ENCODE measurements at places on chromosomes 5 and 9.

- no peak for DNase-seq
Observed at GRCh38 chr5:53343187-53343586, 137.2 kb upstream of the FST start.

GRCh38 chr9:135123126-135123772 lies 35.8 kb downstream of the OLFM1 start:
- no peak for DNase-seq

DNA sequence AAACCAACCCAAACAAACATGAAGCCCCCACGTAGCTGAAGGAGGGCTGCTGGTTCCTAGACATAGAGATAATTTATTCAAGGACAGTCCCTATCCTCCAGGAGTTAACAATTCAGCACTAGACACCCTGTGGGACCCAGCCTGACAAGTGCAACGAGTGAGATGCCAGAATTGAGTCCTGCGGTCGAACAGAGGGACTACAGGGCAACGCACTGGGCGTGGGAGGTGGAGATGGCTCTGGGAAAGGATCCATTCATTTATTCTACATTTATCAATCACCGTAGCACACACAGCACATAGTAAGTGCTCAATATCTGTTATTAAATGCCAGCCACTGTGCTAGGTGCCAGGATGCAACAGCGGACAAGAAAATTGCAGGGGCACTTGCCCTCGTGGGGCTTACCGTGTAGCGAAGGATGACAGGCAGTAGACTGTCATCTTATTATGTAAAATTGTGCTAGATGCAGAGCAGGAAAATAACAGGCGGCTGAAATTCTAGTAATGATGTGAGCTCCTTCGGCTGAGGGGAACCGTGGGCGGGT lies 855 bp upstream of the ARHGAP26 start:
- peak; percentile 67 for DNase-seq

DNA sequence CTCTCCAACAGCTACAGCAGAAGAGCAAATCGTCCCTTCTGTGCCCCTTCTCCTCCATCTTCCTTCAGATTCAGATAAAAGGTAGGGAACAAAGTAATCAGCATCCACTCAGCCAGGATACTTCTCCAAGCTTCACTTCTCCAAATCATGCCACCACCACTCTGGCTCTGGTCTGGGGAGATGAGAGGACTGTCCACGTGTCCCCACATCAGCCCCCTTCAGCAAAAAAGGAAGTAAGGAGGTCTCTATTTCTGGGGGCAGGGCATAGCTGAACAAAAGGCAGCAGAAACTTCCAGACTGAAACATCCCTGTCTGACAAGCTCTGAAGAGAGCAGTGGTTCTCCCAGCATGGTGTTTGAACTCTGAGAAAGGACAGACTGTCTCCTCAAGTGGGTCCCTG lies 116.9 kb downstream of the C5orf15 start:
- DNase-seq: no peak

DNA sequence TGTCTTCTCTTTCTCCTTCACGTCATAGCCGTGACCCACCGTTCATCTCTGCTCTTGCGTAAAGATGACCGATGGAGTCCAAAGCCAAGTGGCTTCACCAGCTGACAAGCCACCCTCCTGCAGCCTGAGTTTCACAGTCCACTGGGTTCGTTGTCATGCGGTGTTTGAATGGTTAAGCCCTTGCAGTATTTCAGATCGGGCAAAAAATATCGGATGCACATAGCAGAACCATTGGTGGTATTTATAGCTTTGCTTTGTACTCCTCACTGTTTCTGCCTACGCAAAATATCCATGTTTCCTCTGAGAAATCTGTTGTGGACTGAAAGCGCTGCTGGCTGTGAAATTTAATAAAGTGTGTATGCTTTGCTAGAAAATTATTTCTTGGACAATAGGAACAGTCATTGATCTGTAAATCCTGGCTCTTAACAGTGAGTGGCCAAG lies 34.5 kb upstream of the NCS1 start:
- DNase-seq: no peak

DNA sequence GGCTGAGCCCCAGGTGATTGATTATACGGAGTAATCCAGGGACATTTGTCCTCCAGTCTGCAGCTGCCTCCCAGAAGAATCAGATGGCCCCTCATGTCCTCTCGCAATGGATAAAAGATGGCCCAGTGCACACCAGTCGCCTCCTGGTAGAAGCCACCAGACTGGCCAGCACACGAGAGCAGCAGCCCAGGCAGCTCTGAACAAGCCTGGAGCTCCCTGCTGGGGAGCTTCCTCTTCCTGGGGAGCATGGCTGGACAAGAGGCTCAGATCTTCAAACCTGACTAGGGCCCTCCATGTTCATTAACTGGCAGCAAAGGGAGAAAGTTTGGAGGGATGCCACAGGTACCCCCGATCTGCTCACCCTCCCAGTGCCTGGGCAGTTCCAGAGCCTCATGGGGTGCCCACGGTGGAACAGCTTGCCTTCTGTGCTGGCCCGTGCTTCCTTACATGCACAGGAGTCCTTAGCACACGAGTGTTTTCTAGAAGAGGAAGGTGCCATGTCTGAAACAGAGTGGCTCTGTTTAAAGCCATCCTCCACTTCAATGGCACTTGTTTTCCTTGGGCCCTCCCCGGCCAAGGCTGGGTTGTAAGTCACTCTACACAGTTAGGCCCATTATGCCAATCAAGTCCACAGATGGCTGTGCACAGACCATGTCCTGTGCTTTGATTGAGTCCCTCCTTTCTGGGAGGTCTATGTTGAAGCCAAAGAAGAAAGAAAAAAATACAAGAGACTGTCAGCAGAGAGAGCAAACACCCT lies 75.6 kb downstream of the PRRT1B start:
- no peak for DNase-seq

- DNase-seq: no peak
Observed at GRCh38 chr9:89247431-89248353, 63.3 kb upstream of the CKS2 start.

DNA sequence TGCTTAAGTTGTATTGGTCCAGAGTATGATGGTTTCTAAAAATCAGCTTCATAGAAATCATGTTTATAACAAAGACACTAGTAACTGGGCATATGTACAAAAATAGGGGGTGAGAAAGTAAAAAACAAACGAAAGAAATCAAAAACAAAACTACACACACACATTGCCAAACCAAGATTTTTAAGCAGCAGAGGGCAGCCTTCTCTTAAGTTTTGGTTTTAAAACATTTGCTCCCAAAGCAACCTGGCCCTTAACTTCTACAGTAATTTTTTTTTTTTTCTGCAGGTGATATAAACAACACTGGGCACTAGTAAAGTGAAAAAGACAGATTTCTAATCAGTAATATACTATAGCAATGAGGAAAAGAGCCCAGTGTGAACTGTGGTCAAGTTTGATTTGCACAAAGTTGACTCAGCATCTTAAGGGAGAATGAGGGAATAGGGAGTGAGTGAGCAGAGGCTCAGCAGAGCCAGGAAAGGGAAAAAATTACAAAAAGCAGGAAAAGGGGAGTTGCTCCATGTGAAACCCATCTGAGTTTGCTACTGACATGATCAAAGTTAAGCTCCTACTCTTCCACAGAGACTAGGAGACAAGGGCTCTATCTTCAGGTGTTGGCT lies 13.4 kb upstream of the GAPT start:
- no peak for DNase-seq

- DNase-seq: no peak
Observed at GRCh38 chr5:127834094-127834531, 130.9 kb downstream of the CCDC192 start.

DNA sequence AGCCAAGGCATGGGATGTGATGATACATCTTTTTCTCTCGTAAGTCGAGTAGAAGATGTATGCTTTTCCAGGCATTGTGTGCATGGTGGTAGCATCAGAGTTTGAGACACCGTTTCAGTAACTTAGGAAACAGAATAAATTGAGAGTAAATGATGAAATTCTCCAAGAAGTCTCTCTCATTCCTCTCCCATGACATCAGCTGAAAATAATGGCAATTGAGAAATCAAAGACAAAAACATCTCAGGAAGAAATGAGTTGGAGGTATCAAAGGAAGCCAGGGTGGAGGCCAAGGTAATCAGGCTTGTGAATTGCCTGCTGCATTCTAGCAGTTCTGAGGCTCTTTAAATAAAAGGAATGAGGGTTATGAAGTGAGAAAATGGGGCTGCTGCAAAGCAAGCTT lies 53.9 kb downstream of the SGCD start:
- no peak for DNase-seq

- DNase-seq: no peak
Observed at GRCh38 chr9:11347437-11347836, 734.6 kb upstream of the PTPRD start.

DNA sequence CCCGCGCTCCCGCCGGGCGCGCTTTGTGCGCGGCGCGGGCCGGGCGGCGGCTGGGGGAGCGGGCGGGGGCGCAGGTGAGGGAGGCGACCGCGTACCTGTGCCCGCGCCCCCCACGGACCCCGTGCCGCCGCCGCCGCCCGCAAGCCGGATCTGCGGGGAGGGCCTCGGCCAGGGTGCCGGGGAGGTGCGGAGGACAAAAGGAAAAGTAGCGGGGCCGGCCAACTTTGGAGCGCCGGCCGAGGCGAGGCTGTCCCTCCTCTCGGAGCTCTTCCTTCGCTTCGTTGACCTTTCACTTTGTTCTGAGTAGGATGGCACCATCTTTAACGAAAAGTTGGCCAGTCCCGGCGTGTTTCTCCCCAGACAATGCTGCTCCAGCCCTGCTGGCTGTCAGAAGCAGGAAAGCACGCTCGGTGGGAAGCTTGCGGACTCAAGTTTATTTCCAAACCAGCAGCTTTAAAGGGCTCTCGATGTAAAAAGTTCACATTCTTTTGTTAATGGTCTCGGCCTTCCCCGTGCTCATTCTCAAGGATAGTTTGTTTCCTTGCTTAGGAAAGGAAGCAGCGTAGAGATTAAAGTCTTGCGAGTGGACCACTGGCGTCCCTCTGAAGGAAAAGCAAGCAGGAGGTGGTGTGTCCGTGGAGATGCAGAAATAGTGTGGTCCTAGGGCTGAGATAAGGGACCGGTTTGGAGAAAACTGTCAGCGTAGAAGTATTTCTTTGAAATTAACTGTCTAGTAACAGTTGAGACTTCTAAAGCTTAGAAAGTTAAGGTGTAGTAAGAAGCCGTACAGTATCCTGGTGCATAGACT lies 639 bp downstream of the EHMT1 start:
- peak; percentile 31 for DNase-seq

DNA sequence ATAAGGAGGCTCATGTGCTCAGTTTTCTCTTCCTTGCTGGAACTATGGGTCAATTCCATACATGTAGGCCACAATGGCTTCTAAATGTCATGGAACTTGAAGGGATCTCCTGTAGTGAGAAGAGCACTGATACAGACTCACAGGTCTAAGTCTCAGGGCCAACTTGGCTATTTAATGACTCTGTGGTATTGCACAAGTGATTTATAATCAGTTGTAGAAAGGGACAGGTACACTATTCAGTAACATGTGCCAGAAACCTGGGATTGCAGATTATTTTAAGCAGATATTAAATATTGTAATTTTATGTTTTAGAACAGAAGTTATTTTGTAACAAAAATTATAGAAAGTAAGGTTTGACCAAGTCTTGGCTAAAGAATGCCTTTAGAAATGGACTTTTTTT lies 241.5 kb upstream of the PIK3R1 start:
- DNase-seq: no peak

GRCh38 chr5:133353741-133354140 lies 258.6 kb downstream of the FSTL4 start:
- no peak for DNase-seq

DNA sequence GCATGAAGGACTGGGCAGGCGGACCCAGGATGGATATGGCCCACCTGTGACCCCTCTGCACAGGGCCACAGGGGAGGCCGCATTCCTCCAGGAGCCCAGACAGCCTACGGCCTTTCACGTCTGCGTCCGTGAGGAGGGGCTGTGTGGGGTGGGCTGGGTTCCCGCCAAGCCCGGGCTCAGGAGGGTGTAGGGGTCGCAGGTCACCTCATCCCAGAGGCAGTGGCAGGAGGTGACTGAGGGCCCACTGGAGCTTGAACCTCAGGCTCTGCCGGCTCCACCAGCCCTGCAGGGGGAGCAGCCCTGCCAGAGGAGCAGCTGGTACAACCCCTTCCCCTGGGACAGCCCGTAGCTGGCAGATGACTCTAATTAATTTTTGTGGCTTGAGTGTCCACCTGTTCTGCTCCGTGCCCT lies 40.7 kb upstream of the CACNA1B start:
- DNase-seq: no peak

DNA sequence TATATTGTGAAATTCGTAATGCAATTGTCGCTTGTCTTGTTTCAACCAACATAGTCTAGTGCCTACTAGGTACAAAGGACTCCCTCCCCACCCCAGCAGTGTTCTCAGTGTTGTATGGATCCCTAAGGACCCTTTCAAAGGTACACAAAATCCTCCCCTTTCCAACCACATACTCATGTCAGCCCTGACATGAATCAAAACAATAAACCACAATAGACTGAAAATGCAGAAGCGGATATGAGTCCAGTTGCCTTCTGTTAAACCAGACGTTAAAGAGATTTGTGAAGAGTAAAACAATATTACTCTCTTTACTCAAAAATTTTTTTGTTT lies 82.4 kb upstream of the IFNK start:
- DNase-seq: peak; percentile 41

GRCh38 chr5:166401391-166401790 lies 1890.1 kb upstream of the WWC1 start:
- DNase-seq: no peak

DNA sequence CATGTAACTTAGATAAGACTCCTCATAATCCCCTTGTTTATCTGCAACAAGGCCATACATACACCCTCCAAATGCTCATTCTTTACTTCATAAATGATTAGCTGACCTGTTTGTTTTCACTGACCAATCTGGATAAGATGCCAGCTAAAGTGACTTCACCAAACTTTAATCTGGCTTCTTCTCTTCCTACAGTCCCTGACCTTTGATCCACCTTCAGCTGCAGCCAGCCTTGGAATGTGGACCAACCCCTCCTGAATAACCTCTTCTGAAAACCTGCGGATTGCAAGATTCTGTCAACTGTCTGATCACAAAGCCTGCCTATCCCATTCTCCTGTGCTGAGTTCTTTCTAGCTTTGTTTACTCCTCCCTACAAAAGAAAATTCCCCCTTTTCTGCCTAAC lies 476.8 kb downstream of the LRRC70 start:
- no peak for DNase-seq

DNA sequence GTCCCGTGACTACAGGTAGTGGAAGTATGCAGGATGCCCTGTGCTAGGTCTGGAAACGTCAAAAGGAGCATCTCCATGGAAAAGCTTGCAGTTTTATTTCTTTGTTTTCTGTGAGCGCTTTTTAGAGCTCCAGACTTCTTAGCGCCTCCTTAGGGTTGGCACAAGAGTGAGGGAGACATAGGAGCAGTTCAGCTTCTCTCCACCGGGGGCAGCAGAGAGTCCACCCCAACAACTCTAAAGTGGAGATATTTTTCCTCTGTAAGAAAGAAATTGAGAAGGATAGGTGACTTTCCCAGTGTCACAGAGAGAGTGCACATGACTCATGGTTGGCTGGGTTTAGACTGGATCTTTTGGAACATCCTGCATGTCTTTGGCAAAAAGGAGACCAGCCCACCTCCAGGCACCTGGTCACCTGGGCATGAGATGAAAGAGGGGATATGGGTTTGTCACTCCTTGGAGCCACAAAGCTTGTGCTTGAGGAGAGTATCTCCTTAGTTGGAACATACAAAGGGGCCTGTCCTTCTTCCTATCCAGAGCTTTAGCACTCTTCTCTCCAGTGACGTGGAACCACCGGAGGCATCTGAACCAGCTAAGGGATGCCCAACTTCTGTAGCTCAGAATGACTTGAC lies 637.7 kb downstream of the SEMA5A start:
- DNase-seq: peak; percentile 13
